ENCODE measurements at places on chromosomes 12 and 14.

DNA sequence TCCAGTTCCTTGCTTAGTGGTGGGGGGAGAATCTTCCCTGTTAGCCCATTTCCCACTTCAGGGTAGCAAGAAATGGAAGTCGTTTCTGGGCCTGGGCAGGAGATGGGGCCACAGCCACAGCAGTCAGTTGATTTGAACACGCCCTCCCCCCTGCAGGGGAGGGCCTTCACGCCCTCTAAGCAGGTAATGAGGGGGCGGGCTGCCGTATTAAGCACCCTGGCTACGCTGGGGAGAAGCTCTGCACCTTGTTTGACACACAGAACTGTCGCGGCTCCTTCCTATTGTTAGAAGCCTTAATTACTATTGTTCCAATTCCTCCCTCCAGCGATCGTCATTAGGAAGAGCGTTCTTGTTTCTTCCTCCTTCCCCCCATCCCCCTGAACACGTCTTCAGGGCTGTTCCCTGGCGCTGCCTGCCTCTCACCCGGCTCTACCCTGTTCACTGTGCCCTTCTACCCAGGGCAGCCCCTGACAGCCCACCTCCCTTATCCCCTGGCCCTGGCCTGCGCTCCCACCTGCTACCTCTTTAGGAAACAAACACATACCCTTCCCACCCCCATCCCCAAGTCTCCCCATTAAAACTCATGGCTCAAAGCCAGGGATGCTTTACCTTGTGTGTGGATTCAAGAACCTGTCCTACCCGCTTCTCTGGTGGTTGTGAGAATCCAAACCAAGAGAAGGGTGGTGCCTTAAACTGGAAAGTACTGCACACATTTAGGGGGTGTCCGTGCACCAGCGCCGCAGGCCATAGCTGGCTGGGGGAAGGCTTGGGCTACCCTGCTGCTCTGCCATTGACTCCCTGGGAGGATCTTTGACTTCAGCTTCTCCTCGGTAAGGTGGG lies 137.6 kb downstream of the TSPAN9 start:
- DNase-seq = no peak

GRCh38 chr12:16198884-16199283 lies 78.6 kb downstream of the SLC15A5 start:
- no peak for DNase-seq

GRCh38 chr12:89493670-89494302 lies 30.8 kb downstream of the GALNT4 start:
- DNase-seq = no peak

GRCh38 chr14:102868956-102869547 lies 53.4 kb upstream of the AMN start:
- no peak for DNase-seq

- no peak for DNase-seq
Measured at GRCh38 chr12:93448796-93449195, 7.0 kb upstream of the UBE2N start.

- peak; percentile 46 for DNase-seq
Measured at GRCh38 chr12:101018540-101018939, 191.5 kb downstream of the SLC5A8 start.

- DNase-seq = no peak
Measured at GRCh38 chr12:130571089-130571488, 145.0 kb downstream of the RIMBP2 start.

DNA sequence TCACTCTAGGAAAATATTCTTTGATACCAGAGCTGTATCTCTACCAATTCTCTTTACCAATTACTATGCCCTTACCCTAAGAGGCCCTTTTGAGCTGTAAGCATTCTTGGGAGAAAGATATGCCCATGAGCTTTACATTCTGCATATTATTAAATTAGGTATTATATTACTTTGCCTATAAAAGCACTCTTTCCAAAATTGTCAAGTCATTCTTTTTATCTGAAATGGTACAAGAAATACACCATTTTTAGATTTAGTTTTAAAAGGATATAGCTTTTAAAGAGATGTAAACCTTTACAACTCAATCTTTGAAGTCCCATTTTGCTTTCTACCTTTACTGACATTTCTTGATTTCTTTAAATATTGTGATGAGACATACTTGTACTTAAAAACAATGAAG lies 343.5 kb downstream of the C12orf50 start:
- no peak for DNase-seq

GRCh38 chr12:109704371-109705098 lies 9.1 kb upstream of the FAM222A start:
- no peak for DNase-seq

DNA sequence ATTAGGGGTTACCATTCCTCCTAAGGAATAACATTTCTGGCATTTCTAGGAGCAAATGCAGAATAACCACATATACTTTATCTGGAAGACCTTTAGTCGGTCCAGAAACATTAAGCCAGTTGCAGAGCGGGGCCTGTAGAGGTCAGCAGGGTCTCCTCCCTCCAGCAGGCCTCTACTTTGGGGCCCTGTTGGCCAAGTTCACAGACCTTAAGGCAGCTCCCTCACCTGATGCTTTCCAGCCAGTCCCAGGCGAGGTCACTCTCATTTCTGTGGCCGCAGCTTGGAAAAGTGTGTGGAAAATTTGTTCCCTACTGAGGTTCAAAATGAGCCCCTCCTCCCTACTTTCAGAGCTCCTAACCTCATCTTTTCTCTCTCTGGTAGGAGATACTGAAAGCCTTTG lies 74.1 kb downstream of the ESR2 start:
- no peak for DNase-seq

- DNase-seq = no peak
Measured at GRCh38 chr14:90050271-90050670, 11.5 kb upstream of the KCNK13 start.

GRCh38 chr12:56062996-56063395 lies 17.0 kb upstream of the ERBB3 start:
- DNase-seq = no peak

DNA sequence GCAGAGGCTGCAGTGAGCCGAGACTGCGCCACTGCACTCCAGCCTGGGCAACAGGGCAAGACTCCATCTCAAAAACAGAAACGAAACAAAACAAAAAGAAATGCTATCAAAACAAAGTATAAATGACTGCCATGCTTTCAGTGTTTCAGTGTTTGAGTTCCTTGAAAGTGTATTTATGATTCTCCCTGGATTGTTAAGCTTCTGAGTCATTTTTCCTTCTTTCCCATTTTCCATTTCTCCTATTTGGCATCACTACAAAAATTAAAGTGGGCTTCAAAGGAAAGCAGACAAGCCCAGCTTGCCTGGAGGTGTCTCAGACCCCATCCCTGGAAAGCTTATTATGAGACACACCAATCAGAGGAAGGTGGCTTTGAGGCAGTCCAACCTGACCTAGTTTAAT lies 35.1 kb downstream of the NIN start:
- DNase-seq = no peak

GRCh38 chr14:47917344-47917954 lies 242.0 kb upstream of the MDGA2 start:
- no peak for DNase-seq

DNA sequence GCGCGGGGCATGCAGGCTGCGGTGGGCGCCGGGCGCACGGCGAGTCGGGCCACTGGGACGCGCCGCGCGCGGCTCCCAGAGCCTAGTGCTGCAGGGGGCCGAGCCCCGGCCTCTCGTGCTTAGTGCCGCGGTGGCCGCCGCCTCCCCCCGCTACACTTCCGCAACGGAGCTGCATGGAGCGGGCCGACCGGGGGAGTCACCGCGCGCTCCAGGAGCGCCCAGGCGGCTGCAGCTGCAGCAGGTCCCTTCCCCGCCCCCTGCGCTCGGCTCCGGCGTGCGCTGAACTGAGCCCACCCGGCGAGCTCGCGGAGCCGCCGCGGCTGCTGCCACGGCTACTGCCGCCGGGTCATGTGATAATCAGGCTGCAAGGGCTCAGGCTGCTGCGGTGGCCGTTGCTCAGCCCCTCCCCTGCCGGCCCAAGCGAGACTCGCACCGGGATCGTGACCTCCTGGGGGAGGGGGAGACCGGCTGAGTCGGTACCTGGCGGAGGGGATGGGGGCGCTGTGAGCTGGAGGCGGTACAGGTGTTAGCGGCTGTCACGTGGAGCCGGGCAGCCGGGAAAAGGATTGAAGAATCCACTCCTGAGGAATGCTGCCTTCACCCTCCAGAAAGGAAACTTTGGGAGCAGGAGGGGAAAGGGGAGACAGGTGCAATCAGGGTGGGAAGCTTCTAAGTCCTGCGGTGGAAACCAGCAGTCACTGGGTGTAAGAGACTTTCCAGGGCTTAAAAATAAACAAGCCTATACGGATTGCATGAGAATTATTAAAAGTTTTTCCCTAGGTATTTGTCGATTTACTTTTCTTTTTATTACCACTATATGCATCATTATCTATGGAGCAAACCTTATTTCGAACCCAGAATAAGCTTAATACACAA lies at the start of gene PPM1H:
PPM1H (minus strand) TSS at position 352 of the 876 bp plus-strand sequence. CDS start 414 bp downstream, outside the sequence.
- no peak for DNase-seq

GRCh38 chr14:52700701-52701172 lies 5.4 kb upstream of the ERO1A start:
- no peak for DNase-seq

DNA sequence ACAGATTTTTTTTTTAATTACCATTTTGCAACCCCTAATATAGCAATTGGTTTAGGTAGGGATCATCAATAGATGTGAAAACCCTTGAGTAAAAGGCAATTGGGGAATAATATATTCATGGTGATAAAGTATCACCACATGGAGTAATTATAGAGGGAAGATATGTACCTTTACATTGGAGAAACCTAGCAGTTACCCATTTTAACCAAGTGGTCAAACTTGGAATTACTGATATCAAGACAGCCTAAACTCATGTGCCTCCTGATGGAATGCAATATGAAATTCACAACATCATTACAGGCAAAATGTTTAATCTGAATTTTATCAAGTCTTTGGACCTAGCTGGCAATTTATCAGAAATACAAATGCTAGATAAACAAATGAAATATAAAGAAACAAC lies 6.7 kb upstream of the SLC10A1 start:
- DNase-seq = no peak

- no peak for DNase-seq
Measured at GRCh38 chr12:123713823-123714585, 1.9 kb downstream of the ATP6V0A2 start.

DNA sequence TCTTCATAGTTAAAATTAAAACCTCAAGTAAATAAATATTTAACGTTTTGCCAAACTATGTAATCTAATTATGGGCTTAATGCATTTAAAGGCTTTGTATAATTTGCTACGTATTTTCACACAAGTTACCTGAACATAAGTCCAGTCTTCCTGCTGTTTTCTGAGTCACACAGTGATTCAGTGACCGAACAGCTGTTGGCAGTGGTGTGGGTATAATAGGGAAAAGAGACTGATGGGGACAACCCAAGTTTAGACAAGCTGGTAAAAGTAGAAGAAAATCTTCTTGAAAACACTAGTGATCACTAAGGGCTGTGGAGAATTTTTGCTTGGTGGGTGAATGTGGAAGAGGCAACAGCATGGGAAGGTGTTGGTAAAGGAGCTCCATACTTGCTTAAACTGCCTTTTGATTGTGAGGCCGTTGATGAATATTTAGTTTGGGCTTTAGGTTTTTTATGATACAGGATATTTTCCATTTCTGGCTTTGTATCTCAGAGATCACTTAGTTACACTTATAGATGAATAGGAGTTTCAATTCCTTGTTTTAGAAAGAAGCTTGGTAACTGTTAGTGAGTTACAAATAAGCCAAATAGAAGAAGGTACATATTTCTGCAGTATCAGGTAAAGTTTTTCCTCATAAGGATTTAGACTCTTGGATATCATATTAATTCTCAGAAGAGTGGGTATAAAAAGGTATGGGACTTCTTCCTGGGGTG lies 23.9 kb downstream of the LRRK2 start:
- DNase-seq = no peak

GRCh38 chr14:59096303-59096702 lies 92.2 kb upstream of the DAAM1 start:
- no peak for DNase-seq

- no peak for DNase-seq
Measured at GRCh38 chr12:128966203-128966810, 113.0 kb downstream of the GLT1D1 start.

DNA sequence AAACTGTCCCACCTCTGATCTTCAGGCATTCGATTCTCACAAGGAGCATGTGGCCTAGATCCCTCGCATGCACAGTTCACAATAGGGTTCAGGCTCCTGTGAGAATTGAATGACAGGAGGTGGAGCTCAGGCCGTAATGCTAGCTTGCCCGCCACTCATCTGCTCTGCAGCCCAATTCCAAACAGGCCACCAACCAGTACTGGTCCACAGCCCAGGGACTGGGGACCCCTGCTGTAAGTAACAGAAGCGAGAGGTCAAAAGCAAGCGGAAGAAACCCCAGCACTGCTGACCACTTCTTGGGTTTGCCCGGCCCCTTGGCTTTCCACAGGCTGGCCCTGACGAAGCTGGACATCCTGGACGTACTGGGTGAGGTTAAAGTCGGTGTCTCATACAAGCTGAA lies 8.5 kb upstream of the SIVA1 start:
- no peak for DNase-seq

GRCh38 chr12:119673634-119674033 lies 5.7 kb downstream of the PRKAB1 start:
- no peak for DNase-seq

- DNase-seq = no peak
Measured at GRCh38 chr12:84161296-84161695, 751.3 kb downstream of the SLC6A15 start.

DNA sequence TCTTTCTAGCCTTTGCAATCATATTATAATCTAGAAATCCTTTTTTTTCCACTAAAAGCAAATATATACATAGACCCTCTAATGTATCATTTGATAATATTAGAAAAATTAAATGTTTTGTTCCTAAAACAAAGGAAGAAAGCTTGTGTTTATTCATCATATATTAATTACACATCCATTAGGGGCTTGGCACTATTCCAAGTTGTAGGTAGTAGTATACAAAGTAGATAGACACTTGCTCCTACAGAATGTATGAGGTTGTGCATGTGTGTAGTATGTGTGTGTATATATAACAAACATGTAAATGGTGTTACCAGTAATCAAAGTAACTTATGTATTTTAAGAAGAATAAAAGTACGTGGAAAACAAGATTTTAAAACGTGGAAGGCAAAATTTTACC lies 15.0 kb upstream of the KCNMB4 start:
- DNase-seq = no peak

DNA sequence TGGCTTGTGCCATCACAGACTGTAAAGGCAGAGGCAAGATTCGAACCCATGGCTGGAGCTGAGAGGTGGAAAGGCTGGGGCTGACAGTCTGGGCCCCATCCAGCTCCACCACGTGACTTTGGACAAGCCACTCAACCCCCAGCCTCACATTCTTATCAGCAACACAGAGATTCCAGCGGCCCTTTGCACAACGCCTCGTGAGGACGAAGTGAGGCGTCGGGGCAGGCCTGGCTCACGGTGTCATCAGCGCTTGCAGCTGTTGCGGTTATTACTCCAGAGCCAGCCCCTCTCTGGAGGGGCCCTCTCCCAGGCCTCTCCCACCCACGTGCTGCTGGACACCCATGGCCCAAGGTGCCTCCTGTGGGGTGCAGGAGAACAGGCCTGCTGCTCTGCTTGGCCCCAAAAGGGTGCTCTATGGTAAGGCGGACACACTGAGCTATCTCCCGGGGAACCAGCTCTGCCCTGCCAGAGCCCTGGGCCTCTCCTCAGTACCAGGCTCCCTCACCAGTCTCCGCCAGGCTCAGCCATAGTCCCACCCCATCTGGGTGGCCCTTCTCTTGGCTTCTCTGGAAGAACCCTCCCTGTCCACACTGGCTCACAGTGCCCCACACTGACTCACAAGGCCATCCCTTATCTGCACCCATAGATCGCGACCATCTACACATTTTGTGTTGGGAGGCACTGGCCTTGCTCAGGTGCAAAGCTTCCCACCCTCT lies 21.1 kb downstream of the CHGA start:
- DNase-seq = no peak
